Left hindlimb (tissue), 1 donor: ENCODE measurements at places on chromosomes 4 and X.

GRCh38 chrX:49184294-49185281 lies 1.6 kb downstream of the PRICKLE3 start:
- peak; percentile 80 for DNase-seq

DNA sequence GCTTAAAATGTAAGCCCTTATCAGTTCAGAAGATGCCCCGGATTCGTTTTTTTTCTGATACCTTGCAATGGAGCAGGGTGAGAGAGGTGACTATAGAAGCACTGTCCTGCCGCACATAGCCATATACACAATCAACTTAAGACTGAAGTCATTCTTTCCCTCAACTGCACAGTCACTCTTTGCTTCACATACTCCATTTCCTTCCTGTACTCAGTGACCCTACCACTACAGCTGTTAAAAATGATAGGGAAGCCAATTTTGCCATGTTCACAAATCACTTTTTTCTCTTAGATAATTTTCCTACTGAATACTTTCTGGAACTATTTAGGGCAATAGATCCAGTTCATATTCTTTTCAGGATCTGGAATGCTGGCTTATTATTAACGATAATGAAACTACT lies 300.0 kb downstream of the ANK2 start:
- no peak for DNase-seq

GRCh38 chr4:85243857-85244256 lies 231.1 kb upstream of the ARHGAP24 start:
- DNase-seq: no peak

DNA sequence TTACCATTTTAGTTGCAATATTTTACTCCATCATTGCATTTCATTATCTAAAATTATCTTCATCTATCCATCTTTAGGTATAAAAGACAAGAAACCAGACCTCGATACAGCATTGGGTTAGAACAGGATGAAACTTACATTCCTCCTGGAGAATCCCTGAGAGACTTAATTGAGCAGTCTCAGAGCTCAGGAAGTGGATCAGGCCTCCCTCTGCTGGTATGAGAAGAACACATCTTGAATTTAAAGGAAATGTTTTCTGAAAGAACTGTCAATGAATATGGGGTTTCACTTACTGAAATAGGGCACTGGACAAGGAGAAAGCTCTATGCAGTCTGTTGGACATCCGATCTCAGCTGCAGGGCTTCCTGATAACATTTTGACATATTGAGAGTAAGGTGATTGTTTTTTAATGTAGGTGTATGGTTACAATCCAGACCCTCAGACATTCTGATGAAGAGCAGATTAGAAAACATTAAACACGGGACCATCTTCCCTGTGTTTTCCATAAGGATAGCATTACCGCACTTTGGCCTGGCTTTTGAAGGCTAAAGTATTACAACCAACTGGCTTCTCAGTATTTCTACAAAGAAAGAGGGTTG lies 367.2 kb downstream of the BMPR1B start:
- DNase-seq: peak; percentile 30

DNA sequence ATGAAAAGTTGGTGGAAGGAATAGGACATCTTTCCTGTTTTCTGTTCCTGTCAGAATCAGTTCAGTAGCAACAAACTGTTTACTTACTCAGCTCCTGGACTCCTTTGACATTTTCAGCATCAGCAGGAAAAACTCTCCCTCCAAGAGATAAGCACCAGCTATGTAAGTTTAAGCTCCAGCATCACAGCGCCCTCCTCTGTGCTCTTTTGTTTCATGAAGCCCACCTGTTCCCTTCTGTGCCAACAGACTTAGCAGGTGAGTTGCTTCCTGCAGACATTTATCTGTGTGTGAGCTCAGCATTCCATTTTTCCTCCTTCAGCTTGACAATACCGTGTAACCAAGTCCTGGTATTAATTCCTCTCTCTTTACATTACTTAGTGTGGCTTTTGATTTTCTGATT lies 644.1 kb upstream of the AGA start:
- DNase-seq: no peak

DNA sequence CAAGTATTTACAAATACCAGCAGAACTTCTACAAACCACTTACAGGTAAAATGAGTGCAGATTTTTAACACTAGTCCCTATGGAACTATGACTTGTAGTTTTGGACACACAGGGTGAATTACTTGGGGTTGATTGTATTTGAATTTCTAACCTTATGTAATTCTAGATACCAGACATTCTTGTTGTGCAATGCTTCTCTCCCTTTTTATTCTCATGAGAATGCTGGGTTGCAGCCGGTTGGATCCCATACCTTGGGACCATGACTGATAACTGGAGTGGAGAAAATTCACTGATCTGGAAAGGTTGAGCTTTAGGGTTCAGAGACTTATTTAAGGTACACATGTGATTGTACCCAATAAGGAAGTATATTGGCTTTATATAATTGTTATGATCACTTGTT lies 8.8 kb downstream of the TET2 start:
- DNase-seq: no peak

- no peak for DNase-seq
These were observed 37.3 kb downstream of the APBB2 start for GRCh38 chr4:41177016-41177415.

DNA sequence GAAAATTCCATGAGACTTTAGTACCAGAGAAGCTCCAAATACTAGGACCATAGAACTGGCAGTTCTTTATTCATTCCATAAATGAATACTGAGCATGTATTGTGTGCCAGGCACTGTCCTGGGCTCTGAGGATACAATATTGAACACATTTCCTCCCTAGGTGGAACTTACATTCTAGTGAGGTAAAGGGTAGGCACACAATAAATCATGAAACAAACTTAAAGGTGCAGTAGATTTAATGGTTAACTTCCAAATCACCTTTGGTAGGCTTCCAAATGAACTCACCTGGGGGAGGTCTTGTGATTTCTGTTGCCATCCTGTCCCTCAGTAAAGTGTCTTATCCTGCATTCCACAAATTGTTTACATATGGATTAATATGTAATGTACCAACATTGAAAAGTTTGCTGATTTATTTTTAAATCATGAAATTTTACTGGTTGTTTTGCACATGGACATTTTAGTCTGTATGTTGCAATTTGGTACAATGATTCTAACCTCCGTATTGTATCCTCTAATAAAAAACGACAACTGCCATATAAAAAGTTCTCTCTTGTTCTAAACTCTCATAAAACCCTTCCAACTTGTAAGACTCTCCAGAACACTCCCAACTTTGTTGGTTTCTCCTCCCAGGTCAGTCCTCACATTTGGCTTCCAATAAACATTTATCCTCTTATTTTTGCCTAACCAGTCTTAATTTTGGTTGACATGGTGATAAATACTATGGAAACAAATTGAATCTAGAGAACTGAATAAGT lies 4.5 kb upstream of the MAGEA11 start:
- DNase-seq: no peak

- DNase-seq: peak; percentile 64
These were observed 743 bp downstream of the ANTXR2 start for GRCh38 chr4:80072228-80072743.

- no peak for DNase-seq
These were observed 172.9 kb upstream of the GLRA2 start for GRCh38 chrX:14356401-14356800.

DNA sequence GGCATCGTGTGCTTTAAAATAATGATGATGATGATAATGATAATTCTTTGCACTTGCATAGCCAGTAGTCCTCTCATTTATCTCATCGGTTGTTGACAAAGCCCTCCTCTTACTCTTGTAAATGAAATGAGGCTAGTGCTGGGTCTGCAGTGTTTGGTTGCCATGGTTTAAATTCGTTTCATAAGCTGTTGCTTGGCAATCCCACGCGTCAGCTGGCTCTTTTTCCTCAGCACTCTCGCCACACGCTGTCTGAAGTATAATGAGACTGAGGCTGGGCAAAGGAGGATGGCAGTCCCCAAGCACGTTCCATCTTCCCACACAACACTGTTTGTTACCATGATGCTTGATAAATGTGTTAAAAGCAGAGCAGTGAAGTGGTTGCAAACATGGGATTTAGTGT lies 15.5 kb downstream of the PAGE4 start:
- DNase-seq: no peak

DNA sequence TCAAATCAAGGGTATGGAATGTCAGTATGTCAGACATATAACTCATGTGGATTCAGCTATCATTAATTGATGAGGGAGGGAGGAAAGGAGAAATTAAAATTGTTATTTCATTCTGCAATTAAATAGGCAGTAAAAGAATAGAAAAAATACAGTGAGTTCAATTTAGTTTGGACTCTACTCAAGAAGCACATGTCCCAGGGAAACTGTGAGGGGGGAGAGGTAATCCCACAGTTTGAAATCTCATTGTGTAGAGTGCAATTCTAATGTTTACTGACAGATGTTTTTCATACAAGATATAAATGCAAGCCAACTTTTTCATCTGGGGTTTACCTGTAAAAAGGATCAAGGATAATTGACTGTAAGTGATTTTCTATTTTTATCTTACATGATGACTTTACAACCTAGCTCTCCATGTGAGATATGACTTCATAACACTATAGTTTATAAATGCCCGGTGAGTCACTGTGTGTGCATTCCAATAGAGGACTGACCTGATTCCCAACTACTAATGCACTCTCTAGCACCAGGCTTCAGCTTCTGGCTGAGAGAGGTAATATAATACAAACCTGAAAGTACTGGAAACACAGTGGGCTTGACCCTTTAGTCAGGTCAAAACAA lies 35.2 kb upstream of the SCD5 start:
- no peak for DNase-seq

- DNase-seq: no peak
These were observed 154.7 kb downstream of the BEND2 start for GRCh38 chrX:18065956-18066355.
